ENCODE measurements at places on chromosomes 5 and 9.

- no peak for DNase-seq
Observed at GRCh38 chr5:151030379-151030778, 10.0 kb downstream of the GPX3 start.

- DNase-seq, result no peak
Observed at GRCh38 chr9:108874058-108874788, 12.2 kb downstream of the ACTL7A start.

GRCh38 chr5:54526604-54527288 is 9.2 kb downstream of the SNX18 start:
- DNase-seq, result no peak

DNA sequence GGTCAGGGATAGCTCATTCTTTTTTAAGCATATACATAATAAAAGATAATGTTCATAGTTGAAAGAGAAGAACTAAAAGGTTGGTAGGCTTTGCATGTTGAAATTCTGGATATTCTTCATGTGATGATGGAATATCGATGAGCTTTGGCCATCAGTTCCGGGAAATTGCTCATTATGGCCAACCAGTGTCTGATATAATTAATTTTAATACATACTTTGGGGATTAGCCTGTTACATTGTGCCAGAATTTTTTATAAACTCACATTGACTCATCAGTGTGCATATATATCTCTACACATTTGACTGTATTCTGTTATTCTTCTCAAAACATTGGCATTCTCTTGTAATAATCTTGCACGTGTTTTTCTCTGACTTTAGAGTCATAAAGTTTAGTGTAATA is 84.3 kb downstream of the NNT start:
- DNase-seq, result no peak

DNA sequence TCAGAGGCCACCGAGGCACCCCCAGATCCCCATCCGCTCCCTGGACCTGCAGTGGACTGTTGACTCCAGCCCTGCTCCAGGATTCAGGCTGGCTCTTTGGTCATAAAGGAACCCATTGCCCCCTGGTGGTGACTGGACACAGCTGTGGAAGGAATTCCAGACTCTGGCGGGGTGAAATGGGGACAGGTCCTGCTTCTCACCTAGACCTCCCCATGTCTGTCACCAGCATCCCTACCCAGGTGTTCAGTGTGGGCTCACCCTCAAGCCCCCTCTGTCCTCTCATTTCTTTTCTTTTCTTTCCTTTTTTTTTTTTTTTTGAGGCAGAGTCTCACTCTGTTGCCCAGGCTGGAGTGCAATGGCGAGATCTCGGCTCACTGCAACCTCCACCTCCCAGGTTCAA is 25.5 kb upstream of the STXBP1 start:
- DNase-seq, result peak; percentile 93

DNA sequence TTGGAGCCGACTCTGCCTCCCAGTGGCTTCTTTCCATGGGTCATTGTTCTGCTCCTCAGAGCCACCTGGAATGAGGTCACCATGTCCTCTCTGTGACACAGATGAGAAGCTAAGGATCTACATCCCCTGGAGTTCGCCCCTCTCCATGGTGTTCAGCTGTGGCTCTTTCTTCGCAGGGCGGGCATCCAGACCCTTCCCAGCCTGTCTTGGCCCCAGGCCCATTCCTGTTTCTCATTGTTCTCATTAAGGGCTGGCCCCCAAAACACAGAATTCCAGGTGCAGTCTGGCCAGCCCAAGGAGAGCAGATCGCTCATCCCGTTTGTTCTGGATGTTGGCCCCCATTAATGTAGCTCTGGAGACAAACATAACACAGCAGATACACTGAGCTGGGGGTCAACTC is 66.4 kb upstream of the COL15A1 start:
- DNase-seq, result no peak

DNA sequence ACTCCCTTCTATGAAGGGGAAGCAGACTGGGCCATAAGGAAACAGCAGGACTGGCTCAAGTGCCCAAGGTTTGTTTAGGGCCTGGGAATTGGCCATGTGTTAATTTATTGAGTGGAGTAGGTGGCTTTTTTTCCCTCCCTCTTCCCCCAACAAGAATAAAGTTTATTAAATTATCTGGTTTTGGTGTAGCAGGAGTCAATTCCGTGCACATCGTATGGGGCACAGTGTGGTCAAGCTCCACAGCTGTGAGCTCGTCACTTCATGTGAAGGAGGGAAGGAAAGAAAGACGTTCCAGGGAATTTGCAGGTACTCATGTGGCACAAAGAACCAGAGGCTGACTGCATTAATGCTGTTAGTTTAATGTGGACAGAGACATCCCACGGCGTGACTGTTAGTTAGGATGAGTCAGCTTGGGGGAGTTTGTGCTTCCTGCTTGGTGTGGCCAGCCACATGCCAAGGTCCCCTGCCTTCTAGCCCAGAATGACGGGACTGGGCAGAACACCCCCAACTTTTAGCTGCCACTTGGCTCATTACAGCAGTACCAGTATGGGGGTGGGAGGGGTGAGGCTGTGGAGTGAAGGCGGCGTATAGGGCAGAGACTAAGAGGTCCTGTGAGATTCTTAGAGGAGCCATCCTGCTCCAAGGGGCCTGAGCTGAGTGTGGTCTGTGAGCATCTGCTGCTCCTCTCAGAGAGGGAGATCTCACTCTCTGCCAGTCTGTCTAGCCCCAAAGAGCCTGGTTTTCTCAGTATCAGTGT is 33.2 kb downstream of the CSF1R start:
- peak; percentile 44 for DNase-seq

DNA sequence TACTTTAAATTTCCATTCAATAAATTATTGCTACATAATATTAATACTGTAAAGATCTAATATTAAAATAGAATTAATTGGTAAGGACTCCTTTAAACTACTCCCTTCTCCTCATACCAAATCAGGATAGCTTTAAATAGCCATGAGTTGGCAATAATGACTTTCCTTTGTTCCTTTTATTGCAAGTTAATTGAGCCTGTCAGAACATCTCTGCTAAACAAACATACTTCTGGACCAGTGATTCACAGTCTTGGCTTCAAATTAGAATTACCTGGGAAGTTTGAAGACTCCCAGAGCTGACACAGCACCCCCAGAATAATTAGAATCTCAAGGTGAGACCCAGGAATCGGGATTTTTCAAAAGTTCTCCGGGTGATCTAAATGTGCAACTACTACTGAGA is 18.7 kb downstream of the C5orf58 start:
- DNase-seq, result no peak

- DNase-seq, result peak; percentile 63
Observed at GRCh38 chr9:137506702-137507171, 43.5 kb downstream of the PNPLA7 start.

GRCh38 chr5:88395264-88395663 is 126.6 kb upstream of the TMEM161B start:
- DNase-seq, result no peak

DNA sequence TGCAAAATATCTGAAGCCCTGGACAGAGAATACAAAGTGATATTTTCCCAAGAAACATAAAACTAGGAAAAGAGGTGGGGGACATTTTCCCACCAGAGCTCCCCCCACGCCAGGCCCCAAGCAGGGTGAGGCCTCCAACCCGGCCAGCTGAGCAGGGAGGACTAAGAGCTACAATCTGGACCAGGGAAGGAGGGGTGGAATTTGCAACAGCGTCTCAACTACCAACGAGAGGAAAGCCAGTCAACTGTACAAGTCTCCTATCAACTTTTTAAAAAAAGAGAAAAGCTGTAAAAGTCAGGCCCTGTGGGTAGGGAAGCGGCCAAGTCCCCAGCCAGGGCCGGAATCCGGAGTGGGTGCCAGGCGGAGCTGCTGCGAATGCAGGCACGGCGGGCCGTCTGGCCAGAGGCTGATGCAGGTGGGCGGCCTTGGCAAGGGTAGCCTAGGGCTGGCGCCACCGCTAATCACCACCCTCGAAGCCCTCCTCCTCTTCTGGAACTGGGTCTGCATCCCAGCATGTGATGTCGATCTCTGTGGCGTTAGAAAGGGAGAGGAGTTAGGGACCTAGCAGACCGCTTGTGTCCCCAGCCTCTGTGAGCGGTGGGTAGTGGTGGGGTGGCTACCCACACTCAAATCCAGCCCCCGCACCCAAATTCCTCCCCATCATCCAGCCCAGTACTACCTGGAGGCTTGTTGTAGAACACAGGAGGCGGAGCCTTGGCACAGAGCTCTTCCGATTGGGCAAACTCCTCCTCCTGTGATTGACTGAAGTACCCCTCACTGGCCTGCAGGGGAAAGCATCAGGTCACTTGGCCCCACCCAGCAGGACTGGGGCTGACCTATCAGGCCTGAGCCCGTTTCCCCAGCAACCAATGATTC is 10.6 kb downstream of the PRR7 start:
- peak; percentile 99 for DNase-seq

GRCh38 chr5:173715607-173716006 is 99.2 kb upstream of the BOD1 start:
- DNase-seq, result no peak

DNA sequence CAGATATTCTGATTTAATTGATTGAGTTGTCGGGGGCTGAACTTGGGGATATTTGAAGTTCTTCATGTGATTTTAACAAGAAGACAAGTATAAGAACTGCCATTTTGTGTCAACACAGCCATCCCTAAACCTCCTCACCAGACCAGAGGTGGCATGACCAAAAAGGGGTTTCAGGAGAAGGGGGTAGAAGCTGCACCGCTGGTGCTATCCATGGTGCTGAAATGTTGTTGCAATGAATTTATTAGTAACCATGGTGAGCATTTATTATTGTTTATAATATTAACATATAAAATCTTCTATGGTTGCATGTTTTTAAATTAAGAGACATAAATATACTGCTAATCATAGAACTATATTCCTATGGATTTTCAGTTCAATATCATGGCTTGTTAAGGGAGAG is 72.3 kb downstream of the GNA14 start:
- DNase-seq, result peak; percentile 12

DNA sequence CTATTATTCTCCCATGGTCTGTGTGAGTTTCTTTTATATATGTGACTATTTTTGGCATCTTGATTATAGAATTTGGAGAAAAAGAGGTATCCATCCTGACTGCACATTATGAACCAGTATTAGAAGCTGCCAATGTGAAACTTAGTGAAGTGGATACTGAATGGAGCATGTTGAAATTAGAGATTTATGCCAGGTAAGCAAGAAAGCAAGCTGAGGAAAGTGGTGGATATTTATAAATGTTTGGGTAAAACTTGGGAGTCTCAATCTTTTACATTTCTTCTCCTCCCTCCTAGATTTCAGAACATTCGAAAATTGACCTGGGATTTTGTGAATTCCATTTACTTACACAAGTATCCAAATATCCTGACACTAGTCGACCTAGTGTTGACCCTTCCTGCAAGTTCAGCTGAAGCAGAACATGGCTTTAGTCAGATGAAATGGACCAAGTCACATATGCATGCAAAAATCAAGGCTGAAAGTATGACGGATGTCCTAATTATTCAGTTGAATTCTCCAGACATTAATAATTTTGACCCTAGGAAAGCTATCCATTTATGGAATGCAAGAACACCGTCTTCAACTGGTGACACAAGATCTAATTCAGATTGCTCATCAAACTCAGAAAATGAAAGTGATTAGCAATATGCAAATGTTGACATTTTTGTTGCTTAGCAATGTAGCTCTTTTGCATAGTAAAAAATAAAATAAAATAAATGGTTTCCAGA is 66.8 kb upstream of the IL7R start:
- DNase-seq, result no peak

GRCh38 chr9:68552700-68553476 is 12.2 kb upstream of the TMEM252 start:
- DNase-seq, result peak; percentile 36

DNA sequence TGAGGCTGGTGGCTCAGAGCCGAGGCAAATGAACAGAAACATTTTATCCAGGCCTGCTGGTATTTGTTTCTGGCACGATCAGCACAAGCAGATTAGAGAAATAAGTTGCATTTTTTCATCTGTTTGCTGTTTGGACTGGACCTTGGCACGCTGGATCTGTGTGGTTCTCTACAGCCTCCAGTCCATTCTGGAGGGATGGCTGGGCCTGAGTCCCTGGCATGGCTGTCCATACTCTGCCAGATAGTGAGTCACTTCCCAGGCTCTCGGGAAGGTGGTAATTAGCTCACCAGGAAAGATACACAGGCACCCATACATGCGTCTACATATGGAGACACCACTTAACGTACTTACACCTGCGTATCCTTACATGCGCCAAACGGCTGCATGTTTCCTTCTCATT is 78.6 kb downstream of the SPRY4 start:
- DNase-seq, result peak; percentile 19

- DNase-seq, result no peak
Observed at GRCh38 chr5:179863449-179864085, 5.0 kb upstream of the MRNIP start.

GRCh38 chr9:88174324-88174723 is 36.0 kb upstream of the SPATA31C2 start:
- DNase-seq, result peak; percentile 1

DNA sequence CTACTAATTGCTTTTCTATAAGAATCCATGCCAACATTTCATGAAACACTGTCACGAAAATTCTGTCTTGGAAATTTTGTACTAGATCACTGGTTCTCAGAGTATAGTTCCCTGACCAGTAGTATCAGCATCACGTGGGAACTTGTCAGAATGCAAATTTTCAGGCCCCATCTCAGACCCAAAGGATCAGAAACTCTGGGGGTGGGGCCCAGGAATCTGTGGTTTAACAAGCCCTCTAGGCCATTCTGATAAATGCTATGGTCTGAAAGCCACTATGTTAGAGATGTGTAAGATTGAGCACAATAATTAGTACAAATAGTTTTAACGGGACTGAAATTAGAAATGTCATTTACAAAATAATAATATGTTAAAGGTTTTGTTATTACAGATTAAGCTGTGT is 615.7 kb upstream of the ARRDC3 start:
- no peak for DNase-seq

DNA sequence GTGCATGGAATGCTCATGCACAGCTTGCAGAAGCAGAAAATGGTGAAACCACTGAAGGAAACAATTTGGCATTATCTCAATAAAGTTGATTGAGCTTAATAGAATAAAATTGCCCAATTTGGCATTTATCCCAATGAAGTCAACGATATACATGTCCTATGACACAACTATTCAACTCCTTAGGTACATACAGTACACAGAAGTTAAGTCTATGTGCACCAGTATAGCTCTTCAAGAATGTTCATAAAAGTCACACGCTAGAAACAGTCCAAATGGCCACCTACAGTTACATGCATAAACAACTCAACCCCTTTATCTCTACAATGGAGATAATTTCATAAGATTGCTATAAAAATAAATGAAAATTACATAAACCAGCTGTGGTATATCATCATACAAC is 184.5 kb downstream of the DENND1A start:
- no peak for DNase-seq

DNA sequence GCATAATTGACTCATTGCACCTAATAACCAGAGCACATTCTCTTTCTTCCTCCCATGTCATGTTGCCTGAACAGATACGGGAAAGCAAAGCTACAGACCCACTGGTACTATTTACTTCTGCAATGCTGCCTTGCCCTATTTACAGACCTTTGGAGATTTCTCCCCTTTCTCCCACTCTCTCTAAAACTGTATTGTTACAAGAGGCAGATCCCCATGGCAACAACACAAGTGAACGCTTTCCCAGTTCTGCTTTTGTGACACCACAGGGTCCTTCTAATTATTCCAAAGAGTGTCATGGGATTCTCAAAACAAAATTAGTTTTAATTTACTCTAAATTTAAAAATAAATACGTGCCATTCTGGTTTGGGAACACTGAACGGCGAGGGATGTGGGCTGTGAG is 104.7 kb downstream of the KCTD16 start:
- peak; percentile 21 for DNase-seq

- DNase-seq, result no peak
Observed at GRCh38 chr9:111622626-111623025, 8.5 kb upstream of the DNAJC25 start.

- DNase-seq, result peak; percentile 60
Observed at GRCh38 chr5:12022444-12022843, 118.2 kb upstream of the CTNND2 start.

Data from DMS53 (cell line).